ENCODE measurements at places on chromosomes 5 and 9.

GRCh38 chr5:106121972-106122605 lies 1548.6 kb downstream of the EFNA5 start:
- DNase-seq: no peak

GRCh38 chr5:87421307-87421706 lies 8.6 kb upstream of the CCNH start:
- no peak for DNase-seq

DNA sequence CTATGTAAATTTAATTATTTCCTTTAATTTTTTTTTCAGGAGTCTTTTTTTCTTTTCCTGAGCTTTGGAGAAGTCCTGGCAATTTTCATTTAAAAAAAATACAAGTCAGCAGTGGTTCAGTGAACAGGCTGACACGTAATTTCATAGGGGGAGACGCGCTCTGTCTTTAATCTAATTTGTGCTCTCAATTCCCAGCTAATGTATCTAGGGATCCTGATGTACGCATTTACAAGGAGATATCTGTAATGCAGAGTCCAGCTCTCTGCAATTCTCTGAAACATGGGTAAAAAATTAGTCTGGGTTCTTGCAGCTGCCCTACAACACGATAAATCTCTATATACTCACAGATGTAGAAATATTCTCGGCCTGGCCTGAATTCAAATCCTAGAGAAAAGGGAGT lies 243.9 kb downstream of the EFNA5 start:
- DNase-seq: no peak

DNA sequence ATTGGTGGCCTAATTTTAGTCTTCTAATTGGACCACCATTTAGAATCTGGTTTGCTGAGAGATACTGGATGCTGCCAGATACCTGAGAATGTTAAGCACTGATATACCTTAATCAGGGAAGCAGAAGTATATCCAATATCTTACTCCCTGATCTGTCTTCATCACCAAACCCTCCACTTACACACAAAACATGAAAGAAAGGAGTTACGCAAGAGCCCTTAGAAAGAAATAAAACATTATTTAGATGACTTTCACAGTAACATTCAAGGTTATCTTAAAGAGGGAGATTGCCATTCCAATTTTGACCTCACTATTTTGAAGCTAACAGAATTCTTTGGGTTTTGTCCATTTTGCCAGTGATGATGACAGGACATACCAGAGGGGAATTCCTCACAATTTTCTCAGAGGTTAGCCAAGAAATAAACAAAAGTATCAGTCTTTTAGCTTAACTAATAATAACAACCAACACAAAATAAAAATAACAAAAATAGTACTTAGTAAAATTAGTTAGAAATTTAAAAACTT lies 496.1 kb downstream of the NFIB start:
- DNase-seq: no peak

DNA sequence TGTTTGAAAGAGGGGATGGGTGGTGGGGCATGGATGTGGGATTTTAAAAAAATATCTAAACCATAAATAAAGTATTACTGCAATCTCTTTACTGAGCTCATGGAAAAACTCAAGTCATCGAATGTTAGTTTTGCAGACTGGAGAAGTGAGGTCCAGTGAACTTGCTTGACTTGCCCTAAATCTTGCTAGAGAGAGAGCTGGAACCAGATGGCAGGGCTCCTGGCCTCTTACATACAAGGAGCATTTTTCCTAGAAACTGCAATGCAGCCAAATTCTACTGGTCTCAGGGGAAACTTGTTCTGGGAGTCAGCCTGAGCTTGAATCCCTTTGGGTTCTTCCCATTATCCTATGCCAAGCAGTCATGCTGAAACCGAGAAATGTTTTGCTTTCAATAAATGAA lies 2.9 kb upstream of the TGFBI start:
- no peak for DNase-seq

DNA sequence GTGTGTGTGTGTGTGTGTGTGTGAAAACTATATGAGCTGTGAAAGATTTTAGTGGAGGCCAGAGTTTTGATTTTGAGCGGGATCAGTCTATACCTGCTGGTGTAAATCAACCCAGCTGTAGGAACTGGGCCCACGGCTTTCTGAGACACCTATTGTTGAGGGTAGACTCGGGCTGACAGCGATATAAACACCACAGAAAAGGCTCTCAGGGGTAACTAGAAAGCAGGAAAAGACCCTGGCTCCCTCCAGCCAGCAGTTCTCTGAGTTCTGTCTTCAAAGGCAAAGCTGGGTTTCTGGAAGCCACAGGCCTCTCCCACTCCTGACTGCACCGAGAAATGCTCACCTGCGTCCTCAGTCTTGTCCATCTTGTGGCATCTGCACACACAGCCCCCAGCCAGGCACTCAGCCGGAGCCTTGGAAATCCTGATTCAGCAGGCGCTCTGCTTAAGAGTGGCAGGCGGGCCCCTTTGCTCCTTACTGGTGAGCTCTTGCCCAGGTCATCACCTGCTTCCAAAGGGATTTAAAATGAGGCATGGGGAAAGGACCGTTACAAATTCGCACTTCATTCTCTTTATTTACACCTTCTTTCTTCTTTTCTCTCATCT lies 223.3 kb downstream of the NDUFS4 start:
- no peak for DNase-seq

DNA sequence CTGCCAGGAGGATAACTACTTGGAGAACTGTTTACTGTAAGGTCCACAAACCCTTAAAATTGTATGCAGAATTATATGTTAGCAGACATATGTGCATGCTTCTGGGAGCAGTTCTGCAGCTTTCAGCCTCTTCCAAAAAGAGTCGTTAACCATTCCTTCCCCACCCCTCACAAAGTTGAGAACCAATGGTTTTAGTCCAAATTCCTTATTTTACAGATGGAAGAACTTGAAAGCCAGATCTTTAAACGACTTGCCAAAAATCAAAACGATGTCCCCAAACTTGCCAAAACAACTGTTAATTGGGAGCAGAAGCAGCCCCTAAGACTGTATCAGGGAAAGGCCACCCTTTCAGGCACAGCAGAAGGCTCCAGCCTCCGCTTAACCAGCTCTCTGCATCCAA lies 266.4 kb upstream of the ANKRD55 start:
- DNase-seq: no peak

DNA sequence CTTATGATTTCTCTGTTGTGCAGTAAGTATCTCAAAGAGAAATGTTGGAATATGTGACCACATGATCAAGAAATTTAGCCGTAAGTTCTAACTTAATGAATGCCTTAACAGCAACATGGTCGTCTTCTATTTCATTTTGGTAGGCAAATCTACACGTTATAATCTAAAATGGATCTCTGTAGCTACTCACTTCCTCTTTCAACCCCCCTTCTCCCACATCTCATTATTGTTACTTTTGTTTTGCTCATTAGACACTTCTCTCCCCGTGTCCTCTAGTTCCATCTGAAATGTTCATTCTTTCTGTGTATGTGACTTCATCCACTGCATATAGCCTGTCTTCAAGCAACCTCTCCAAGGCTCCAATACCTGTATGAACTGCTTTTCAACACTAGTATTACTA lies 27.1 kb upstream of the LPAR1 start:
- DNase-seq: no peak

DNA sequence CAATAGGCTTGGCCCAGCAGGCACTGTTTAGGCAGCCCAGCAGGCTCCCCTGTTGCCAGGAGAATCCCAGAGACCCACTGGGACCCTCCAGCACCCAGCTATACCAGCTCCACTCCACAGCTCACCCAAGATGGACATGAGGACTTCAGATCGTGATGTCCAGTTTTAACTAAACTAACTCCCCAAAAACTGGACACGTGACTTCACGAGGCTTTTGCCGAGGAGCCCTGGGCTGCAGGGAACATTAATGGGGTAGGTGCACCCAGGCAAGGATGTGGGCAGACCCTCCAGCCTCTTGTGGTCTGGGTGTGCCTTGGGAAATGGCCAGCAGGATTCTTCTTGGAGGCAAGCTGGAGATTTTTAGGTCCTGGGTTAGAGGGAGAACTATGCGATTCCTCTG lies 8.9 kb upstream of the NKD2 start:
- no peak for DNase-seq
